ENCODE measurements at places on chromosomes 16 and 17. TPM values are rescaled to one million over a fixed set of nuclear protein-coding genes. Genes with fewer than 3 reads are reported as not detected.

The TBC1D3G gene
- polyA plus RNA-seq, result not detected

The TPSAB1 gene
- not detected for polyA plus RNA-seq

The FAM20A gene
- polyA plus RNA-seq, result 11.8 TPM

The PITPNM3 gene
- polyA plus RNA-seq, result 8.3 TPM

The PIRT gene
- polyA plus RNA-seq, result not detected

The HSD17B2 gene
- 12.6 TPM for polyA plus RNA-seq

The WNK4 gene
- polyA plus RNA-seq, result 12.0 TPM

The GABARAP gene
- 411 TPM for polyA plus RNA-seq

The MT4 gene
- polyA plus RNA-seq, result not detected

The PPP1R27 gene
- polyA plus RNA-seq, result 0.33 TPM

The CEP131 gene
- 12.3 TPM for polyA plus RNA-seq
